ENCODE measurements at places on chromosomes 6 and 20.

- no peak for DNase-seq
Measured at GRCh38 chr6:118724211-118724610, 72.8 kb upstream of the CEP85L start.

DNA sequence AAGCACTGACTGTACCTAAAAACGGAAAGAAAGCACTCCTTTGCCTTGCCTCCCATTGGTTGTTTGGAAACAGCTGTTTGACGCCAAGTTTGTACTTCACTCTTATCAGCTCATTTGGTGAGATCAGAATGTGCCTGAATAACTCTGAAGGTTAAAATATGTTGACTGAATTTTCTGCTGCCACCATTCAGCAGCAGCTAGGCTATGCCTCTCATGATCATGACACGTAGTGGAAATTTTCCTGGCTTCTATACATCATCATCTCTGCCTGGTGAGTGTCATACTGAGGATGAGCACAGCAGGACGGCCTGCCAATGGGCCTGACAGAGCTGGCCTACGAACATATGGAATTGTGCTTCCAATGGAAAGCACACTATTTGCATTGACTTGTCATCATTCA lies 704.9 kb upstream of the CITED2 start:
- DNase-seq, result no peak

GRCh38 chr6:164924674-164925073 lies 384.7 kb downstream of the C6orf118 start:
- no peak for DNase-seq

- no peak for DNase-seq
Measured at GRCh38 chr6:36765190-36765589, 67.6 kb downstream of the RAB44 start.

GRCh38 chr6:130132286-130132701 lies 90.5 kb downstream of the SAMD3 start:
- peak; percentile 15 for DNase-seq

- DNase-seq, result no peak
Measured at GRCh38 chr6:146305092-146305491, 238.5 kb upstream of the RAB32 start.

DNA sequence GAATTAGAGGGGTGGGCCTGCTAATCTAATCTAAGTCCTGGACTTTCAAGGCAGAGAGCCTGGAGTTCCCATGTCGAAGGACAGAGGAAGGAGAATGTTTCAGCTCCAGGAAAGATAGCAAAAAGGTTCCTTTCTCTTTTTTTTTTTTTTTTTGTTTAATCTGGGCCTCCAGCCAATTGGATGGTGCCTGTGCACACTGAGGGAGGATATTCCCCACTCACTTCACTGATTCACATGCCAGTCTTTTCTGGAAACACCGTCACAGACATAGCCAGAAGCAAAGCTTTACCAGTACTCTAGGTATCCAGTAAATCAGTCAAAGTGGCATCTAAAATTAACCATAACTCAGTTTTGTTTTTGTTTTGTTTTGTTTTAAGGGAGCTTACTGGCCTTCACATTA lies 721.1 kb downstream of the TENT5A start:
- DNase-seq, result no peak

DNA sequence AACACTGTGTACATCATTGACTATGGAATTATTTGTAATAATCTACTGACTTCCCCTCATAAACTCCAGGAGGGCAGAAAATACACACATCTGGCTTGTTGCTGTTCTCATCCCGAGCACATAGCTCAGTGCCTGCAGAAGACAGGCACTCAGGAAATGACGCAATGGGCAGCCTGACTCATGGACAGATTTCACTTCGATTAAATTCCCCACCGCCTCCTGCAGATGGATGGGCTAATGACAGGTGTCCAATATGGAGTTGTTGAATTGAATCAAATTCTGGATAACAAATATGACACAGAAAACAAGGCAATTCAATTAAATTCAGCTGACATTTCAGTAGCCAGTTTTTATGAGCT lies 9.1 kb downstream of the ANKRD60 start:
- DNase-seq, result no peak

- DNase-seq, result no peak
Measured at GRCh38 chr6:34531580-34532201, 24.4 kb downstream of the SPDEF start.

- no peak for DNase-seq
Measured at GRCh38 chr20:41005361-41005729, 23.3 kb upstream of the TOP1 start.

- no peak for DNase-seq
Measured at GRCh38 chr6:49764571-49765236, 20.5 kb upstream of the CRISP3 start.

DNA sequence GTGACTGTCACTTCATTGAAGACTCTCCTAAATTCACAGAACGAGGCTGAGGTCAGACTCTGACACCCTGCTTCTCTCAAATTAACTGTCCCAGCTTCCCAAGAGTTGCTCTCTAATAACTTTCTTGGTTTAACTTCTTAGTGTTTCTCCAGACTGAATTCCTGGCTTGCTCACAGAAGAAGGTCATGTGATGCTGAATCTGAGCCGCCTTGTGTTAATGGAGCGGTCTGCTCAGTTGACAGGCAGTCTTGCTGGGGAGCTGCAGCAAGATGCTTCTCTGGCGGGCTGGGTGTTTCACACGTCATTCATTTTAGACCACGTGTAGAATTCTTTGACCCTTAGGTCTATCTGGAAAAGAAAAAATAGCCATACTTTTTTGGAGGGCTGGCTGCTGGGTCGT lies 107.3 kb downstream of the FOXO3 start:
- DNase-seq, result no peak

DNA sequence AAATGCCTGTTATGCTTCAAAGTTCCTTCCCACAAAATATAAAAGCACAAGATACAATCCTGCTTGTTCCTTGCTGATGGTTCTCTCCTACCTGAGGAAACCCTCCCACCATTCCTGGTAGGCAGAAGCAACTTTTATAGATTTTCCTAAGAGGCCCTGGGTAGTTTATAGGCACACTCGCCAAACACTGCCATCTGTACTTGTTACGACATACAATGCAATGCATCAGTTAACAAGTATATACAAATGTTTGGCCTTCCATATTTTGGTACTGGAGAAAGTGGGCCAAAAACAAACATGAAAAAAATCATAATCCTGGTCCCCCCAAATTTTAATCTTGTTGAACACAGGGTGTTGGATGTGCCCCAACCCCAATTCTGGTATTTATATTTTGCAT lies 16.6 kb downstream of the MCM9 start:
- no peak for DNase-seq

DNA sequence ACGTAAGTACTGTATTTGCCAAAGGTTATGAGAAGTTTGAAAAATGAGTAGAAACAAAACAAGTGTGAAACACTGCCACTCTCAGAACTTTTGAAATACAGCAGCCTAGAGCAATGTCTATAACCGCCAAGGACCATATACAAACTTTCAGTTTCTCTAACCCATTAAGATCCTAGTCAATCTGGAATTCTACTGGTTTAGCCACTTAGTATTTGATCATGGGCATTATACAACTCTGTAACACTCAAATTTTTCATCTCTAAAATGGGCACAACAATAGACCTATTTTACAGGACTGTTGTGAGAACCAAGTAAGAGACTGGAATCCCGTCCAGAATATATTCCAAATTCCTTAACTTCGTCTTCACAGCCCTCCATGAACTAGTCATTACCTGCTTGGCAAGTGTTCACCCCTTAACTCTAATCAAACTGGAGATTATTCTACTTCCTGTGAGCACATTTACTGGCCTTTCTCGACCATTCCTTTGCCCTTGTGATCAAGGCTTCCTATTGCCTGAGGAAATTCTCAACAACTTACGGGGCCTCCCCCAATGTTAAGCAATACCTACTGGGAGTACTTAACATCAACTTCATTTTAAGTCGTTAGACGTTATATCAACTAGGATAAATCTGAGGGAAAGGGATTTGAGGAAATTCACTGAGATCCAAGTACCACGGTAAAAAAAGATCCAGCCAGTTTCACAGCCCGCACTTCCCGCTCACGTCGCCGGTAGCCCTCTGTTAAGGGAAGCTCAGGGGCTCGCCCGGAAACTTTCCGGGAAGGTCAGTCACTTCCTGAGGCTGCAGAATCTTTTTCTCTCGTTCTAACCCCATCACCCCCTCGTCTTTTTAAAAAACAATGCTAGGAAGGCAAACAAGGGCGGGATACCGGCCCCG lies 1.1 kb downstream of the EIF2S2 start:
- no peak for DNase-seq

DNA sequence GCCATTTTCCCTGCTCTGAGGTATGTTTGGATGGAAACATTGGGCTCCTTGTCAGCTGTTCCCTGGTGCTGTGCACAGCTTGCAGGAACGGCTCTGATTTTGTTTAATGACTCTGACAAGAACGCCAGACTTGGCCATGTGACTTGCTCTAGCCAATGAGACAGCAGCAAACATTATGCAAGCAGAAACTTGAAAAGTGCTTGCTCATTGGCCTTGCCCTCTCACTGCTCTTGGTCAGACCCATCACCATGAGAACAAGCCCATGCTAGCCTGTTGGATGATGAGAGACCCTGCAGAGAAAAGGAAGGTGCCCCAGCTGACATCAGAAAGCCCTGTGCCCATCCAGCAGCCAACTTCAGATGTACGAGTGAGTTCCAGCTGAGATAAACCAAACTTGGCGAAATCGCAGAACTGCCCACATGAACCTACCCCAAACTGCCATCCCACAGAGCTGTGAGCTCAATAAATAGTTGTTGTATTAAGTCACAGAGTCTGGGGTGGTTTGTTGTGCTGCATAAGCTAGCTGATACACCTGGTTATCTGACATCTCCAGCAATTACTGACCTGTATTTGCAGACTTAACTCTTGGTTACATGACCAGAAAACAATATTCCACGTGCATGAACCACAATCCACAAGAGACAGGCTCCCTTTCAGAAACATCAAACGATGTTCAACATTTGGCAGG lies 96.9 kb downstream of the JPH2 start:
- no peak for DNase-seq

- no peak for DNase-seq
Measured at GRCh38 chr6:151705993-151706733, 101.3 kb upstream of the ESR1 start.

DNA sequence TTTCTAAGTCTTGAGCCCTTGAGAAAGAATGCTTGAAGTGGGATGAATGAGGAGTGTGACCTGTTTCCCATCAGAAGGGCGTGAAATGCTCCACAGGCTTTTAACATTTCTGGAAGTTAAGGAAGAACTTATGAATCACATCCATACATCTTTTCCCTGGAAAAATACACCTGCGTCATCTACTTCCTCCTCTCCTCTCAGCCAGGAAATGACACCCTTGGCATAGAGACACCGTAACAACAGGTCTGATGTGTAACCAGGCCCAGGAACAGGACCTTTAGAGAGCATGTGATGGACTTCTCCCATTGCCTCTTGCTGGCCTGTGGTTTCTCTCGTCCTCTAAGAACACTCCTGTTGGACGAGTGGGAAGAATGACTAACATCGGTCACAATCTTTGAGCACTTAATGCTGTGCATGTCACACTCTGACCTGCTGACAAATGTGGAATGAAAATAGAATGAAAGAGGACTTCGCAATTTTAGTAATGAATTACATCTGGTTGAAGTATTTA lies 28.5 kb upstream of the CITED2 start:
- DNase-seq, result no peak

Measured in stimulated activated CD4-positive, alpha-beta T cell treated with anti-CD3 and anti-CD28 coated beads, TNF-alpha, amount 100 ng/mL, for 1 hour (primary cell).